Caudate nucleus (tissue), 63 donors: ENCODE measurements at places on chromosomes 6 and 20.

- DNase-seq, result no peak
Measured at GRCh38 chr6:134164300-134164699, 111.9 kb upstream of the SLC2A12 start.

DNA sequence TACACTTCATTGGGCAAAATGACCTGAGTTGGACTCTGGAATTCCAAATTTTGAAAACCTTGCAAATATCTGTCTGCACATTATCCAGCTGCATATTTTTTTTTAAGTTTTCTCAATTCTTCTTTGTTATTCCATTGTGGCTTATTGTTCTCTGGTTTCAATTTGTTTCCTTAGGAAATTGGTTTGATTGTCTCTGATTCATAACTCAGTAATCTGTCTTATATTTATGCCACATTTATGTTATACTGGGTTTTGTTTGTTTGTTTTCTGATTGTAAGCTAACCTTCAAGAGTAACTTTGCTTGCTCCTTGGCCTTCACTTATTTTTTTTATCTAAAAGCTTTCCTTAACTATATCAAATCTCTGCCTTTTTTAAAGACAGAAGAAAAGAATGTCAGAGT lies 193.3 kb upstream of the PLCB4 start:
- DNase-seq, result no peak

DNA sequence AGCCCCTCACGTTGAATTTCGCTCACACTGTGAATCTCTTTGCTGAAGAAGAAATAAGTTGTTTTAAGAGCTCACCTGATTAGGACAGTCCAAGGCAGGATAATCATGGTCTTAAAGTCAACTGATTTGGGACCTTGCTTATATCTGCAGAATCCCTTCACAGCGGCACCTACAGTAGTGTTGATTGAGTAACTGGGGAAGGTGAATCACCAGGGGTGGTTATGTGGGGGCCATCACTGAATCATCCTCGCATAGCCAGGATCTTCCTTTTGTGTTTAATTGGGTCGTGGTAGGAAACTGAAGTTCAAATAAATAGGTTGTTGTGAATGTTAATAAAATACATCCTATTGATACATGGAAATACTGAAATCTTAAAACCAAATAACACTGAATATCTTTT lies 20.2 kb upstream of the MICA start:
- DNase-seq, result no peak

DNA sequence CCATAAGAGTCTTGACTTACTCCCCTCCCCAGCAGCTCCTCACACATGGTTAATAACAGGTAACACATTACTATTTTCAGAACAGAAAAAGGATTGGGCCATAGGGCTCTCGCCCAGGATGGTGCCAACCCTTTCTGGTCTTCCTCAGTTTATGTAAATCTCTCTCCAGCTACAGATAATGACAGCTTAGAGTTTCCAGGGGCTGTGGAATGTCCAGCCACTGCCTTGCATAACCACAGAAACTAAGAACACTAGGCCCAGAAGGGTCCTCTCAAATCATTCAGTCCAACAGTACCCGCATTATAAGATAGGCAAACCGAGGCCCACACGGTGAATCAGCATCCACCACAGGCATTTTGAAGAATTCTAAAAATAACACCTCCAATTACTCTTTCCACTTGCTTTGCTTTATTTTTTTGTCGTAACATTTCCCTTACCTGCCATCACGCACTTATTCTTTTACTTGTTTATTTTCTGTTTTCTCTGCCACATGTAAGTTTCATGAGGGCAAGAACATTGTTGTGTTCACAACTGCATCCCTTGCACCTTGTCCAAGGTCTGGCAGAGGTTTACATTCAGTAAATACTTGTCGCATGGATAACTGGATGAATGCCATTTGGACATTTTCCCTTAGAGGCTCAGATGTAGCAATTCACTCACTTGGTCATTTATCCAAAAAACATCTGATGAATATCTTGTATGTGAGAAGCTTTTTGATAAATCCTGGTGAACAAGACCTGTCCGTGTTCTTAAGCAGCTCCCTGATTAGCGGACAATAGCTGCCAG lies 6.4 kb upstream of the SDC4 start:
- no peak for DNase-seq

- no peak for DNase-seq
Measured at GRCh38 chr20:33262658-33263065, 20.4 kb upstream of the BPIFB1 start.

DNA sequence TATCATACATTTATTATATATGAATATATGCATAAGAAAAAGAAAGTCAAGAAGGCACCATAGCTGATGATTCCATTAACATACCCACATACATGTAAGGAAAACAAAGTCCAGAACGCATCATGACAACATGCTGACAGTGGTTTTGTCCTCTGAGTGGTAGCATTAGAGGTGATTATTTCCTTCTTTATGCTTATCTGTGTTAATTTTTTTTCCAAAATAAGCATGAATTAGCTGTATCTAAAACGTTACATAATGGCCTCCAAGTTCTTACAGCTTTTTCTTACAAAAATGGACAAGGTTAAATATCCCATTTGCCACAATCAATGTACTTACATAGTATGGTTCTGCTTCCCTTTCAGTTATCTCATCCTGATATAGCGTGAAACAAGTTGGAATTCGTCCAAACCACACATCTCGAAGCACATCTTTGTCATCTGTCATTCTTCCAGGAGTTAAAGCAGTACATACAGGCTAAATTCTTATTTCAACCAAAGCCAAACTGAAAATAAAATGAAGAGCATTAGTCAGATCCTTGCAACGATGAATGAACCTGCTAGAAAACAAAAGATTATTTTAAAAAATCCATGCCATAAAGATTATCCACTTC lies 9.7 kb downstream of the ATG5 start:
- no peak for DNase-seq

- DNase-seq, result no peak
Measured at GRCh38 chr20:51463998-51464397, 78.5 kb downstream of the NFATC2 start.

DNA sequence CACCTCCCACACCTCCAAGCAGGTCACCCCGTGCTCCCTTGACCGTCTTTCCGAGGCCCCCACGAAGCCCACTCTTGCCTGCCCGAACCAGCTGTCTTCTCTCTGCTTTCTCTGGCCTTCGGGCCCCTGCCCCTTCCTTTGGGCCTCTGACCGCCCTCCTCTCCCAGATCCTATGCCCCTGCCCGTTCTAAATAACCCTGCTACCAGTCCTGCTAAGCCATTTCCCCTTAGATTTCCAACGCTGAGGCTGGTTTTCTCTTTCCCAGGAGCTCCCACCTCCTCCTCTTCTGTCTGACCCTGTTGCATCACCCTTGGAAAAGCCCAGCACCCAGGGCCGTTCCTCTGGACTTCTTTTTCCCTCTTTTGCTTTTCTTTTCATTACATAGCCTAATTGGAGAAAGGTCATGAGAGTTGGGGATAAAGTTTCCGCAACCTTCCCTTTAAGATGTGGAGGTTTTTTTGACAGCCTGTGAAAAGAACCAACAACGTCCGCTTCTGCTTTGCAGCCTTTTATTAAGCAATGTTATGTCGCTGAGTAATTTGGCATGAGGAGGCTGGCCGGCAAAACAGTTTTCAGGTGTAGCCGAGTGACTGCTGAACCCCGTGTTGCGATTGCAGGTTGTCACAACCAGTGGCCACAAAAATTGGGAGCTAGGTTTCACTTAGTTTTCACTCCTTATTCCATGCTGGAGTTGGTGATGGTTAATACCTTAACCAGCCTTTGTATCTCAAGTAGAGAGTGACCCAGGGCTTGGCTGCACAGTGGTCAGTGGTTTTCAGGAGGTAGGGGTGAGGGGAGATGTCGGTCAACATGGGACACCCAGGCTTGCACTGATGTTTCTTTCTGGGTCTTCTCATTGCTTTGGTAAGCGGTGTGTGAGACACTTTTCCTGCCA lies 970 bp downstream of the BLTP3A start:
- peak; percentile 47 for DNase-seq

DNA sequence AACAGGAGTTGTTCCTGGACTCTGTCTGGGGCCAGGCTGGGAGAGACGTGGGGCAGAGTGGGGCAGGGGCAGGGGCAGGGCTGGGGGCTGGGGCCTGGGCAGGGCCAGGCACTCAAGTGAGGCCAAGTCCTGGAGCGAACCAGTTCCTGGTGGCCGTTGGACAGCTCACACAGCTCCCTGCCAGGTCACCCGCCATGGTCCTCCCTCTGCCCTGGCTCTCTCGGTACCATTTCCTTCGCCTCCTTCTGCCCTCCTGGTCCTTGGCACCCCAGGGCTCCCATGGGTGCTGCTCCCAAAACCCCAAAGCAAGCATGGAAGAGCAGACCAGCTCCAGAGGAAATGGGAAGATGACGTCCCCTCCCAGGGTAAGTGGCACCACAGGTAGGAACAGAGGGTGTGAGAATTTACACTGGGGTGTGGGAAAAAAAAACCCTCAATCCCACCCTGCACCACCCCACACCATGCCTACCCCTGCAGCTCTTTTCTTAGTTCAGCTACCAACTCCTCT lies at the start of gene MCCD1:
Gene MCCD1, plus strand, starts transcription at position 142 of the 508 bp plus-strand sequence. Its CDS starts 53 bp downstream, at position 195.
- no peak for DNase-seq

GRCh38 chr6:169518451-169518850 lies 183.4 kb downstream of the WDR27 start:
- DNase-seq, result no peak

- DNase-seq, result no peak
Measured at GRCh38 chr6:160659562-160659961, 4.5 kb downstream of the LPA start.

DNA sequence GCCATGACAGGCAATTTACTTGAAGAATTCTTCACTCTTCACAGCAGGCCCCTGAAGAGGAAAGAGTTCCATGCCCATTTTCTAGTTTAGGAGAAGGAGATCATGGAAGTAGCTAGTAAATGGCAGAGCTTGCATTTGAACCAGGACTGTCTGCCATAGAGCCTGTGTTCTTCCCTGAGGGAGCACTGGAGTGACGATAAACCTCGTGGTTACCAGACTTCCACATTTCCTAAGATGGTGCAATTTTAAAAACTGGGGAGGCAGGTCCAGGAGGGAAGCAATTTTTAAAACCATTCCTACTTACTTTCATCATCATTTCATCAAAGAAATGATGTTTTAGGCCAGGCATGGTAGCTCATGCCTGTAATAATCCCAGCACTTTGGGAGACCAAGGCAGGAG lies 36.8 kb downstream of the STK35 start:
- no peak for DNase-seq

- DNase-seq, result no peak
Measured at GRCh38 chr6:41680182-41680965, 42.1 kb downstream of the MDFI start.

- no peak for DNase-seq
Measured at GRCh38 chr6:169221264-169221663, 32.4 kb downstream of the THBS2 start.

- no peak for DNase-seq
Measured at GRCh38 chr6:115319823-115320222, 740.9 kb downstream of the FRK start.

DNA sequence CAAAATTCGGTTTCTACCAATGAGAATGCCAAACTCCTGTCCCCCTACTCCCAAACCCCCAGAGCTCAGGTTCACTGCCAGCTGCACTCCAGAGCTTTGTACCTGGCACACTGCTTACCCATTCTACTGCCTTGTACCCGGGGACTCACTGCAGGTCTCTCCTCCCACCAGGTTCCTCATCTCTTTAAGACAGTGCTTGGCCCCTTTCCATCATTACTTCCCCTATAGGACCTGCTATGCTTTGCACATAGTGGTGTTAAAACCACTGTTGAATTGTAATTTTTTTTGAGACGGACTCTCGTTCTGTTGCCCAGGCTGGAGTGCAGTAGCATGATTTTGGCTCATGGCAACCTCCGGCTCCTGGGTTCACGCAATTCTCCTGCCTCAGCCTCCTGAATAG lies 25.9 kb downstream of the LYRM4 start:
- no peak for DNase-seq

- no peak for DNase-seq
Measured at GRCh38 chr6:1709234-1709641, 99.5 kb downstream of the FOXC1 start.

GRCh38 chr6:108288742-108289141 lies 6.1 kb upstream of the AFG1L start:
- no peak for DNase-seq

GRCh38 chr6:154591234-154591633 lies 80.7 kb upstream of the CNKSR3 start:
- no peak for DNase-seq

DNA sequence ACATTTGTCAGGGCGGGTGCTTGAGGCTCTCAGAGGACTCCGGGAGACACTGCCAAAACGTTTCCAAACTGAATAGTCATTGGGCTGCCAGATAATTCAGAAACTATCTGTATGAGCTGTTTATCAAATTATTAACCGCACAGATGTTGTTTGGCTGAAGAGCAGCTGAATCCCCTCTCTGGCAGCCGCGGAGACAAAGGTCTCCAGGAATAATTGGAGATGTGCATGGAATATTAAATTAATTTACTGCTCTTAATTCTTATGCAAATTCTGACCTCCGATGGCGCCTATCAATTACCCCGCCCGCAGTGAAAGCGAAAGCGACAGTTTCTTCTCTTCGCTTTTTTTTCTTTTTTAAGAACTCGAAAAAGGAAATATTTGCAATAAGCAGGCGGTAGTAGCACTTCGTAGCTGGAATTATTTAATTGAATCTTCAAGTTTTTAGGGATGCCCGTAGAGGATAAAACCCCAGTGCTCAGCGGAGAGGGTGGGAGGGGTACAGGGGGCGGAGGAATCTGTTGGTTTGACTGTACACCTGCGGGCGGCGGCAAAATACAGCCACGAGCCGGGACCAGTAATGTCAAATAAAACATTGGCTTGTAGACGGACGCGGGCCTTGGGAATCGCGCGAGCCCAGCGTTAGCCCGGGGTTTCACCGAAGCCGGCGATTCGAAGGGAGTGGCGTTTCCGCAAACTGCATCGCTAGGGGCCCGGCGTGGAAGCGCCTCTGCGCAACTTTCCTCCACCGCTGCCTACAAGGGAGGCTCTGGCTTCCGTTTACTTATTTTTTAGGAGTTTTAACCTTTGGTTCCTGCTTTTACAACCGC lies 6.2 kb downstream of the LINC00237 start:
- peak; percentile 28 for DNase-seq

DNA sequence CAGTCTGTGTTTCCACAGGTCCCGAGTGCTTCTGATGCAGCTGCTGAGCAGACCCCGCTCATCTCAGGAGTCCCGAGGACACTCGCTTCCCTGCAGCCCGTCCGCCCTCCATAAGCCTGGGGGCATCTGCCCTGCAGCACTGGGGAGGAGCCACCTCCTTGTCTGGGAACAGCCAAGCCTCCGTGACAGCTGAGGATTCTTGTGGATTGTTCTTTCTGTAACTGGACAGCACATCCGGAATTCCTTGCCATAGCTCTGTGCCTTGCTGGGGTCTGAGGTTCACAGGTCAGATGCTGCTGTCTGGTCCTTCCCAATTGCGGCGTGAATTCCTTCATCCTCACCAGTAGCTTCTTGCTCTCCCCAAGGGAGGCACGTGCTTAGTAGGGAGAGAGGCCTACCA lies 38.4 kb upstream of the FNDC1 start:
- DNase-seq, result no peak

- no peak for DNase-seq
Measured at GRCh38 chr20:21504323-21504722, 9.5 kb downstream of the NKX2-2 start.

GRCh38 chr20:49676581-49677291 lies 36.9 kb downstream of the B4GALT5 start:
- DNase-seq, result no peak

GRCh38 chr6:290111-290922 lies 2.0 kb upstream of the DUSP22 start:
- DNase-seq, result no peak
